ENCODE measurements at places on chromosomes 16 and 17.

GRCh38 chr17:9001559-9001958, 19.8 kb upstream of the NTN1 start:
- DNase-seq = no peak

DNA sequence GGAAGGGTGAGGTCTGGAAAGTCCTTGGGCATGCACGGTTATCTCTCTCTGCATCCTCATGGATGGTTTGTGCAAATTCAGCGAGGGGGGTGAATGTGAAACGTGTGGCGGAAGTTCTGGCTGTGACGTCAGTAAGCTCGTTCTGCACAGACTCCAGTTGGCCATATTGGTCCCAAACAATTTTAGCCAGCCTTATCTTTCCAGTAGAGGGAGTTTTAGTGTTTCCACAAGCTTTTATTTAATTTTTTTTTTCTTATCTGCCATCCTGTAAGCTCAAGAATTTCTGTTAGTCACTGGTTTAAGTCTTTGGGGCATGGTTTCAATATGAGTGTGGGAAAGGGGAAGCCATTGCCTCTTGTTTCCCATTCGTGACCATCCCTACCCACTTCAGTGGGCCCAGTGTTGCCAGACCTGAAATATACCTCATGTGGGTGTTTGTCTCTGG, 39.0 kb downstream of the HLF start:
- DNase-seq = no peak

DNA sequence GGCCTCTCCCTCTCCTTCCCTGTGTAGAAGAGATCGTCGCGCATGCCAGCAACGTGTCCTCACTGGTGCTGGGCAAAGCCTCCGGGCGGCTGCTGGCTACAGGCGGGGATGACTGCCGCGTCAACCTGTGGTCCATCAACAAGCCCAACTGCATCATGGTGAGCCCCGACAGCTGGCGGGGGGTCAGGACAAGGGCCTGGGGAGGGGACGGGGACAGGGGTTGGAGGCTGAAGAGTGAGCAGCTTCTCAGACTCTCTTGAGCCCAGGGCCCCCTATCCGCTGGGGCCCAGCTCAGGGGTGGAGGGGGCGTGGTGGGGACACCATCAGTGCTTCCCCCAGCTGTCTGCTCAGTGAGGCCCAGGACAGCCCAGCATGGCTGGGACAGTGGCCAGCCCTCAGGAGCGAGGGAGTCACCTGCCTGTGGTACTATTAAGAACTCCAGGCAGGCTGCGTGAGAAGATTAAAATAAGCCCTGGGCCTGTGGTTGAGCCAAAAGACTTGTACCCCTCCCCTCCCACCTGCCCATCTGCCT, 6.2 kb downstream of the KATNB1 start:
- no peak for DNase-seq

DNA sequence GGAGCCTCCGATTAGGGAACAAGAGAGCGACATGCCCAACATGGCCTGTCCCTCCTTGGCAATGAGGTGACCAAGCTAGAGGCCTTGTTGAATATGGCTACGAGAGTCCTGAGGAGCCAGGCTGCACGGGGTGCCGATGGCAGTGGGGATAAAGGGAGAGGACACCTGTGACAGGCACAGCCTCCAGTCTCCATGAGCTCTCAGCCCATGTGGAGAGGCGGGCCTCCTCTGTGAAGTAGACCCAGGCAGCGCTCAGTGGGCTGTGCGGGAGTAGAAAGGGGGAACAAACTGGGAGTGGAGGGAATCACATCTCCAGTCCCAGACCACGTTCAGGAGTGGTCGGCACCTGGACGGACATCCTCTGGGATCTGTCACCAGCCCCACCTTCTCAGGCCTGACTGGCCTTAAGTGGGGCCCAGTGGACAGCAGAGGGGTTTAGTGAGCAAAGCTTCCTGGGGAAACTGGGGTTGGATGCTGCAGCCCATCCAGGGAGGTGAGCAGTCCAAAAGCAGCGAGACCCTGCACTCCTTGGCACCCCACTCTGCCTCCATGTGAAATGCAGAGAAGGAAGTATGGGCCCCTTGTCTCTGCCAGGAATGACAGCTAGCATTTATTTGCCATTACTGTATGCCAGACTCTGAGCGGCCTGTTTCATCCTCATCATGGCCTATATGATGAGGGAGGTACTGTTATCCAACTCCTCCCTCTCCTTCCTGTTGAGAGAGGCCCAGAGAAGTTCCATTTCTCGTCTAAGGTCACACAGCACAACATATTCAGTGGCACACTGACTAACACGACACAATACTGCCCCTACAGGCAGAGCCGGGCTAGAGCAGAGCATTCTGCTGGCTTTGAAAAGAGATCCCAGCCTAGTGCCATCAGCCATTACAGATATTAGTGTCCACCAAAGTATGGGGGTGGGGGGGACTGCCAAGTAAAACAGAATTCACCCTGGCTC, 4.5 kb upstream of the TMEM92 start:
- peak; percentile 67 for DNase-seq

GRCh38 chr16:31265329-31266245, 5.8 kb downstream of the ITGAM start:
- peak; percentile 68 for DNase-seq

GRCh38 chr16:66954097-66954659, 6.9 kb upstream of the CES3 start:
- DNase-seq = peak; percentile 78

- DNase-seq = no peak
Measured at GRCh38 chr16:506246-506546, 21.3 kb upstream of the CAPN15 start.

DNA sequence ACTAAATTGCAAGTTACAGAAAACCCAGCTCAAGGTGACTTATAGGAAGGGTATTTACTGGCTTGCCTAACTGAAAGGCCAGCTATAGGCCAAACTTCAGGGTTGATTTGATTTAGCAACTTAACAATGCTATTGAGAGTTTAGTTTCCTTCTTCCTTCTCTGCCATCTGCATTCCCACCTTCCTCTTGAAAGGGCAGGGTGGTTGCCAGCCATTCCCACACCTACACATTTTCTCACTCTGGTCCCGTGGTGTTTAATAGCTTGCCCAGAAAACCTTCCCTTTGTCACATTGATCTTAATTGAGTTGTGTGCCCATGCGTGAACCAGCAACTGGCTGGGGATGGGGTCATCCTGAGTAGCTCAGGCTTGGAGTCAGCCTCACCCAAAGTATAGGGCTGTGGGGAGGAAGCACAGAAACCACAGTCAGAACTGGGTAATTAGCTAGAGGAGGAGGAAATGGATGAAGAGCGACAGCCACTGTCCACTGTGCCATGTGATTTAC, 194.7 kb downstream of the SPECC1 start:
- DNase-seq = no peak

DNA sequence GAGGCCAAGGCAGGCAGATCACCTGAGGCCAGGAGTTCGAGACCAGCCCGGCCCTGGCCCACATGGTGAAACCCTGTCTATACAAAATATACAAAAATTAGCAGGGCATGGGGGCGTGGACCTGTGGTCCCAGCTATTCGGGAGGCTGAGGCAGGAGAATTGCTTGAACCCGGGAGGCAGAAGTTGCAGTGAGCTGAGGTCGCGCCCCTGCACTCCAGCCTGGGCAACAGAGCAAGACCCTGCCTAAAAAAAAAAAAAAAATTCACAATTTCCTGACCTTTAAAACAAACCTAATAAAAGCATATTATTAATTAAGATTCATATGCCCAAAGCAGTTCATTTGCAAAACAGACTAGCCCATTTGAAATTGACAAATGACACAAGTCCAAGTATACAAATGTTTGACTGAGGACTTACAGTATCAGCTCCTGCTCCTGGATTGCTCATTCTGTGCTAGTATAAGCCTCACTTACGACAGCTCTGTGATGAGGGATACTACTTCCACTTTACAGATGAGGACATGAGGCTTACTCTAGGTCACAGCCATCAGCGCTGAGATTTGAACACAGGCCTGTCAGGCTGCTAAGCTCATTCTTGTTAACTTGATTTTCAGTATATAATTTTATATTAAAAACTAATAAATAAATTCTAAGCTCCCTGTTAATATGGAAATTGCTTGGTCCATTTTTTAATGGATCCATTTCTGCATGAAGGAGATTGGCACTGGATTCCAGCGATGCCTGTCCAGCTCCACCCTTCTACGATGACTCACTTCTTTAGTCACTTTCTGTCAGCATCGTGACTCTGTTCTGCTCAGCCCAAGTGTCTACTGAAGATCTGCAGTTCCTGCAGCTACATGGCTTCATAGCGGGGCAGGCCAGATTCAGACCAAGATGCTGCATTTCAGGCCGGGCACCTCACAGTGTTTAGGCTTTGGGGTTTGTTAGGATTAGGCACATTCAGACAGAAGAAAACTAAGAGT, 88.2 kb downstream of the WDR59 start:
- no peak for DNase-seq

- no peak for DNase-seq
Measured at GRCh38 chr16:27776556-27777225, 226.7 kb downstream of the KATNIP start.
